ENCODE measurements at places on chromosomes 12 and 14.

DNA sequence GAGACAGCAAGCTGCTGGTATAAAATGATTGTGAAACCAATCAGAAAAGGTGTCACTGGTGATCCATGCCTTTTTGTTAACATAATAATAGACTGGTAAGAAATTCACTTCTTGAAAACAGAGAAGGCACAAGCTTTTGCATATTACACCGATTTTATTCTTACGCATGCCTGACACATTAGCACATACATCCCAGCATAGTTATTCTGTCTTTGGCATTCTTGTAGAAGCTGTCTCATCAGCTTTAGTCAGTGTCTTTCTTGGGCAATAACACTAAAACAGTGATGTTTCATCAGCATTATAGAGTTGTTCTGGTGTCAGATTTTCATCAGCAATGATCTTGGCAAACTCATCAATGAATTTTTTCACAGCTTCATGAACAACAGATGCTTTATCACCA is 283.4 kb upstream of the TMTC1 start:
- no peak for DNase-seq

- no peak for DNase-seq
Measured at GRCh38 chr14:77660754-77661153, 44.3 kb upstream of the SPTLC2 start.

DNA sequence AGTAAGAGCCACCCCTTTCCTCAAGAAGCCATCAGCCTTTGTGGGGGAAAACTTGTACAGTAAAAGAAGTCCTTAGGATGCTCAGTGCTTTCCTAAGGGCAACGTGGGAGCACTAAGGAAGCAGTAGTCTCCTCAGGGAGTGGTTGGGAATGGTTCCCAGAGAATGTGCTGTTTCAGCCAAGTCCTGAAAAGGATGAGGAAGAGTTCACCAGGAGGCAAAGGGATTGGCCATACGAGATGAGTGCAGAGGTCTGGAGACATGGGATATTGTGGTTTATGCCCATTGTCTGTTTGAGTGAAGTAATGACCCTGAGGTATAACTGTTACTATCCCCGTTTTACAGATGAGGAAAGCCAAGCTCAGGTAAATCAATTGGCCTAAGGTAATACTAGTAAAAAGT is 86.0 kb upstream of the ATF1 start:
- DNase-seq: no peak

DNA sequence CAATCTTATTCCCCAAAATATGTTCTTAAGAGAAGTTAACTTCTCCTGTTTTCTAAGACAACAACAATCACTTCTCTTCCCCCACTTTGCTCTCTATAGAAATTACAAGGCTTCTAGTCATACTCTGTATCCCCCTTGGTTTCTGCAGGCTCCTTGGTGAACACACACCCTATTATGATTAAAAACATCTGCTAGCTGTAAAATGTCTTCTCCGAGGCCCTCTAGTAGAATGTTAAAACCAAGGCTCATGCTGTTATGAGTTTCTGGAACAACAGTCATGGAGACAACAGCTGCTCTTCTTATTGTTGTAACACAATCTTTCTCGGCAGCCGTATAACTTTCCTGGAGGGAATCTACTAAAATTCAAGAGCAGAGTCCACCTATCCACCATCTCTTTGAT is 397.5 kb upstream of the CCDC196 start:
- no peak for DNase-seq

- DNase-seq: no peak
Measured at GRCh38 chr14:103846543-103847450, 578 bp downstream of the PPP1R13B start.

DNA sequence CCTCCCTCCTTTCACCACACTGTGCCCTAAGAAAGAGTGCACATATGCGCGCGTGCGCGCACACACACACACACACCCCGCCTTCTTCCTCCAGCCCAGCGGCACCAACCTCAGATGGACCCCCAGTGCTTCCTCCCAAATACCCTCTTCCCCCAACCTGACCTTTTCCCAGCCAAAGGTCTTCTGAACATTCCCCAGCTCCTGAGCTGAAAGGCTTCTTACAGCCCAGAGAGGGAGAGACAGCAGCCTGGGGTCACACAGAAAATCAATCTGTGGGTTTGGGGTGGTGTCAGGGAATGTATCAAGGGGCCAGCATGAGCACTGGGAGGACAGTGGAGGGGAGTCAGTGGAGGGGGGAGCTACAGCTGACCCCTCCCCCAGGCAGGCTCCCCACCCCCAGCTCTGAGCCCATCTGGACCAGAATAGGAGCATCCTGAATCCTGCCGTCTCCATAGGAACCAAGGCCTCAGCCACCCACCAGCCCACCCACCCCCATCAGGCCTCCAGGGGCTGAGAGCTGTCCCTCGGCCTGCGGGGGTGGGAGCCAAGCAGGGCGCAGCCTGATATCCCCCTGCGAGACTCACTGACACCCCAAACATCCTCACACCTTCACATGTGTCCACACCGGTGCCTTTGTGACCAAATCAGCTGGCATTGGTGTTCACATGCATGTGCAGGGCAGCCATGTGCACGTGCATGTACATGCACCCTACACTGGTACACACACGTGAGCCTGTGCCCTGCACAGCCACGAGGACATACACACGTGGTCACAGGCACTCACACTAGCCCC is 5.7 kb downstream of the RASAL1 start:
- no peak for DNase-seq

GRCh38 chr12:64995816-64996215 is 125.3 kb downstream of the WIF1 start:
- no peak for DNase-seq

DNA sequence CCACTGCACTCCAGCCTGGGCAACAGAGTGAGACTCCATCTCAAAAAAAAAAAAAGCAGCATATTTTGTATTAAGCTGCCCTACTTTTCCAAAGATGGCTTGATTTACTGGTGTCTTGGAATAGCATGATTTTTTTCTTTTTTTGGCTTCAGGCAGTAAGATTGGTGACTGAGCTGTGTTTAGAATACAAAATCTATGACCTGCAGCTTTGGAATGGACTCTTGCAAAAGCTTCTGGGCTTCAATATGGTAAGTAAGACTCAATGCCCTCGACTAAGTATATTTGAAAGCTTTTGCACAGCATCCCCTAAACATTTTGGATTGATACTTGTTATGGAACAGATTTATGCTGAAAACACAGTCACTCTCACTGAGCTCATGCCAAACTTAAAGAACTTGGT is 87.8 kb downstream of the KNTC1 start:
- no peak for DNase-seq

- DNase-seq: no peak
Measured at GRCh38 chr12:52442600-52443061, 8.5 kb upstream of the KRT75 start.

- DNase-seq: no peak
Measured at GRCh38 chr12:108594-108993, 42.0 kb downstream of the IQSEC3 start.

GRCh38 chr14:25628390-25628789 is 578.4 kb upstream of the STXBP6 start:
- no peak for DNase-seq

DNA sequence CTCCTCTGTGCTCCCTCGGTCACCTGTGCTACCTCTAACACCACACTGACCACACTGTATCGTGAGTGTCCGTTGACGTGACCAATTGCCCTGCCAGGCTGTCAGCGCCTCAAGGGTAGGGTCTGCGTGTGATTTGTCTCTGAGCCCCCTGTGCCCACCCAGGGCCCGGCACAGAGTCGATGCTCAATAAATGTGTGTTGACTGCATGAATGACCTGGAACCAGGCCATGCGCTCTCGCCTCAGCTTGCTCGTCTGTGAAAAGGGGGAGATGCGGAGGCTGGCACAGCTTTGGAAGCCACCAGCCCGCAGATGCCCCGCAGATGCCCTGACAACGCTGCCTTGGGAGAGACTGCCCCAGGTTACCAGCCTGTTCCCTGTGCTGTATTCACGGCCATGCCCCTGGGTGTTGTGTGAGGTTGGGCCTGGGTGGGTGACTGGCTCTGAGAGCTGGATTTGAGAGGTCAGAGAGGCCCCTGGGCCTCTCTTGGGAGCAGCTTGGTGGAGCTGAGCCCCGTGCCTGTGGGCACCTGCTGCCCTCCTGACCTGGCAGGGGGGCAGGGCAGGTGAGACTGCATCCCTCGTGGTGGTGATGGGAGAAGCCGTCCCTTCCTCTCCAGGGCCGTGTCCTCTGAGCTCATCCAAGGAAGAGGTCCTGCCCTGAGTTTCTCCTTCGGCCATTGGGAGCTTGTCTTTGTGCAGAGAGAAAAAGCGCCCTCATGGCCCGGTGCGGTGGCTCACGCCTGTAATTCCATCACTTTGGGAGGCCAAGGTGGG is 43.2 kb downstream of the CYP46A1 start:
- no peak for DNase-seq

DNA sequence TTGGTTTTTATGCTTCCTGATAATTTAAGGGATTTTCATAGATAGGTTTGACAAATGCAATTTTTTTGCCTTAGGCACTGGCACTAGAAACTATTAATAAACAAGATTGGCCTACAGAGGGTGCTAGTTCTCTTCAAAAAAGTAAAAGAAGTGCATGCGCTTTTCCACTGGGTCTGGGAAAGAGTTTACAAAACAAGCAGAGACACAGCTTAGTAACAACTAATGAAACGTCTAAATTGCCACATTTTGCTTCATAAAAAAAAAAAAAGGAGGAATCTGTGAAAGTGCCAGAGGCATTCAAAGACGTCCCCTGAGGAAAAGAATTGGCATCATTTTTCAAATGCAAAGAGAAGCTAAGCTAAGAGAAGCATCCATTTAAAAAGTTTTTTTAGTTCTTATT is 58.3 kb upstream of the EEA1 start:
- DNase-seq: peak; percentile 66

DNA sequence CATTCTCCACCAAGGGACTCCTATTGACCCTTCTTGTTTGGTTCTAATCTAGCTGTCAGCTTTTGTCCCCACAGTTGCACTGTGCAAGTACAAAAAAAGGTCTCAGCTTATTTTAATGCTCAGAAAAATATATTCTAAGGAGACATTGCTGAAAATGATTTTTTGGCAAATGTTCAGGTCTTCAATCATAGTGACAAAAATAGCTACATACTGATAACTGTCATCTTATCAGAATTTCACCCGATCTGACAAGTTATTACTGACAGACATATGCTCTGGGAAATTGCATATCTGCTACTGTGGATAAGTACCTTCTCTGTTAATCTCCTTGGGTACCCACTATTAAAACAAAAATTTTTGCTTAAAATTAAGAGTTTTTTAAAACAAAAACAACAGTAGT is 263.6 kb downstream of the FLRT2 start:
- DNase-seq: no peak

GRCh38 chr12:54861927-54862326 is 7.6 kb downstream of the MUCL1 start:
- no peak for DNase-seq

GRCh38 chr12:124172636-124173035 is 122.3 kb upstream of the RFLNA start:
- no peak for DNase-seq

GRCh38 chr14:105876158-105876557 is 349.8 kb downstream of the TMEM121 start:
- DNase-seq: no peak

GRCh38 chr12:28222081-28222700 is 31.9 kb downstream of the CCDC91 start:
- DNase-seq: peak; percentile 74

GRCh38 chr14:64971491-64971942 is 619 bp downstream of the RAB15 start:
- no peak for DNase-seq

- DNase-seq: no peak
Measured at GRCh38 chr12:53071591-53072551, 7.3 kb downstream of the SPRYD3 start.

DNA sequence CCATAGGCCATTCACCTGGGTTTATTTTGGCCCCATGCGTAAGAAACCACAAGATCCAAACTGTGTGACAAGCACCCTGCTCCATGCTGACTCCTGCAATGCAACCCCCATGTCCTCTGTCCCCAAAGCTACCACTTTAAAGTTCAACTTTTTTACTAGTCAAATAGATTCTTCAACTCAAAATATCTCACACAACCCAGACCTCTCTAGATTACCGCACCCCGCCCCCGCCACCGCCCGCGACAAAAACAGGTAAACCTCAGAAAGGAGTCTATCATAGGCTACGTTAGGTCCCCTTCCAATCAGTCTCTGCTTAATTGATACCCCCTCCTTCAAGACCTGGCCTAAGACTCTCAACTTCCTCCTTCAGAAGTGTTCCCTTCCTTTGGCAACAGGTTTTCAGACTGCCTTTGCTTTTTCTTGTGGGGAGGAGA is 2.2 kb downstream of the ZFP36L1 start:
- DNase-seq: no peak

DNA sequence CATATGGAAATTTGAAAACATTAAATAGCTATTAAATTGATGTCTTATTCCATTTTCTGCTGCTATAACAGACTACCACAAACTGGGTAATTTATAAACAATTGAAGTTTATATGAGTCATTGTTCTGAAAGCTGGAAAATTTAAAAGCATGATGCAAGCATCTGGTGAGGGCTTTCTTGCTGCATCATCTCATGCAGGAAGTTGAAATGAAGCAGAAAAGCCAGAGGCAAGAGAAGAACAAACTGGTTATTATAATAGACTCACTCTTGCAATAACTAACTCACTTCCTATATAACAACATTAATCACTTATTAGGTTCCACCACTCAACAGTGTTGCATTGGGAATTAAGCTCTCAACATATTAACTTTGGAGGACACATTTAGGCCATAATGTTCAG is 1277.4 kb downstream of the LRFN5 start:
- no peak for DNase-seq

DNA sequence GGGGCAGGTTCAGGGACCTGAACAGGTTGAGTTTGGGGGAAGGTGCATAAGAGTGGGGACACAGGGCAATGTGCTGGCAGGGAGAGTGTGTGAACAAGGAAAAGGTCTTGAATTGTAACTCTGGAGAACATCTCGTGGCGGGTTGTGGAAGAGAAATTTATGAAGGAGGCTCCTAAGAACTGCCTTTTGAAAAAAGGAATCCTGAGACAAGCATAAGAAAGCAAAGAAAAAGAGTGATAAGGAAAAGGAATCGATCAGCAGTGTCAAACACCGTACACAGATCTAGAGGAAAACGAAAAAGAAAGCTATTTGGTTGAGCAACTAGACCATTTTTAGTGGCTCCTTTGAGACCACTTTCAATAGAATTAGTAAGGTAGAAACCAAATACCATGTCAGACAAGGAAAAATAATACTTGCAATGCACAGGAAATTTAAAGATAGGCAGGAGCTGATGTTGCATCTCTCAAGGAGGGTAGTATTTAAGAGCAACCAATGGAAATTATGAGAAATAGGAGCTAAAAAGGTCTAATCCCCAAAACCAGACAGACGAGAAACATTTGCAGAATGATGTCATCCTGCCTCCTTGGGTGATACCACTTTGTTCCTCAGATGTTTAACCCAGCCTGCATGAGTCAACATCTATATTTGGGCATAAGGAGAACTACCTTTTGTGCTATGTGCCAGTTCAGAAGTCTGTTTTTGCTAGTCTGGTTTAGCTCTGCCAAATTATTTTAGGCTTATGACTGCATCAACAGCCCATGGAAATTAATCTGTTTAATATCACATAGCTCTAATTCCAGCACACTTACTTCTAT is 64.5 kb upstream of the STK38L start:
- DNase-seq: peak; percentile 87

DNA sequence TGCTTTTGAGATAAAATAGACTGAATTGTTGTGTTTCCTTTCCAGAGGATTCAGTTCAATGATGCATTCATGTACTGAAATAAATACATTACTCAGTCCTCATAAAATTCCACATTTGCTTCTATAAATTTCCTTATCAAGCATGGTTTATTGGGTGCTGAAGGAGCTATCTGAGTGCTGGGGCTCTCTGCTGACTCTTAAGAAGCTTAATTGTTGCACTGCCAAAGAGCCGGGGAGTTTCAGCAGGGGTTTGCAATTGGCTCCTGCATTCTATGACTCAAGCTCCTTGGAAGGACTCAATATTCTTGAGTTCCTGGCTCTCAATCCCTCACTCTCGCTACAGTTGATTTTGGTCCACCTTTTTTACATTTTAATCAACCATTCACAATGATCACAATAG is 69.8 kb upstream of the PYGL start:
- no peak for DNase-seq
